NCI-H69 (cell line): ENCODE measurements at places on chromosomes 2 and 18.
A peak's percentile ranks its signal among the peaks of the same experiment; 100 is the strongest.

GRCh38 chr2:200850512-200851256 lies 13.8 kb downstream of the CLK1 start:
- DNase-seq = no peak

- DNase-seq = no peak
These were observed 200.3 kb downstream of the SNTG2 start for GRCh38 chr2:1150724-1151511.

DNA sequence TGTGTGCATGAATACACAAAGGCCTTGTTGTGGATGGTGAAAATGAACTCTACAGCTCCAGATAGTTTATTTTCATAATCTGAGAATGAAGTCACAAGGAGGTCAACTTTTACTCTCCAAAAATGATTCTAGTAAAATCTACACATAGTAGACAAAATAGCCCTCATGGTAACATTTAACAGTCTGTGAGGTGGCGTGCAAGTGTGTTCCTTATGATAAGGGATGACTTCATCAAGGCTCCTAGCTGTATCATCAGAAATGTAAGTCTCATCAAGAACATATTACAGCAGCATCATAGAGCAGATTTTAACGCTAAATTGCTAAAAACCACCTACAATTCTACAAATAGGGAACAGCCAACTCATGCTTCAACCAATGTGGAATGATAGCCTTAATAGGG lies 72.3 kb upstream of the RIOK3 start:
- no peak for DNase-seq

DNA sequence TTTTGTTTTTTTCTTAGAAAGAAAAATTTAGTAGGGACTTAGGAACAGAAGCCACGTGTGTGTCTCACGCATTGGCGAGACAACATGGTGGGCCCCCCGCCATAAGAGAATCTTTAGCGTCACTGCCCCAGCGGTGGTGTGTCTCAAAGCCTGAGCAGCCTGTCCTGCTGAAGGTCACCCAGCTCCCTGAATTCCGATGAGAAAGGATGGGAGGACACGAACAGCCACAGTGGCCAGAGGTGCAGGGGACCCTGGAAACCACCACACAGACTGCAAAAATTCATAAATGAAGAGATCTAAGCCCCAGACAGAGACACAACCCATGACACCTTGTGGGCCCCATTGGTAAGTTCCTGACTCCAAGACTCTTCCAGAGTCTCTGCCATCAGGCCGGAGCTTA lies 266.1 kb upstream of the RAB6C start:
- DNase-seq = no peak

- no peak for DNase-seq
These were observed 186.1 kb upstream of the STON1 start for GRCh38 chr2:48343571-48344440.

DNA sequence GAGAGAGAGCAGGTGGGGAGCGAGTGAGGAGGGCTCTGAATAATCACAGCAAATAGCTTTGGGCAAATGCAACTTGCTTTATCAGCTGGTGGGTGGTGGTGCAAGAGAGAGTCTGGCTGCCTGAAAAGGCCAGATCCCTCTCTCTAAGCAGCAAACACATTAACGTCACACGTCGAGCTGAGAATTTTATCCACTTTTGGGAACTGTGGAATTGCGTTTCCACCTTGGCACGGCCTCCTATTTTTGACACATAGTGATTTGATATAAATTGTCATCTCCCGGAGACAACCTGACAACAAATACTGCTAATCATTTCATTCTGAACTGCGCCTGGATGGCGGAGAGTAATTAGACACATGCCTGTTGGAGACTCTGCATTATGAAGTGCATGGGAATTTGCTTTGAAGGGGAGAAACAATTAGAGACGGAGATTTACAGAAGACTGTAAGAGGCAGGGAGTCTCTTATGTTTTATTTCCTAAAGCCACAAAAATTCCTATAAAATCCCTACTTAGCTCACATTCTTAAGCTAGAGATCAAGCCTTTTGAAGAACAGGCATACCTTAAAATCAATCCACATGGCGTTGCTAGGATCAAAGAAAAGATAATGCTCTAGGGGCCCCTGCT lies 634.1 kb downstream of the TDRD15 start:
- no peak for DNase-seq

GRCh38 chr2:225355788-225356187 lies 43.7 kb upstream of the NYAP2 start:
- DNase-seq = peak; percentile 95

GRCh38 chr2:241269707-241270520 lies 45.6 kb downstream of the HDLBP start:
- DNase-seq = no peak

DNA sequence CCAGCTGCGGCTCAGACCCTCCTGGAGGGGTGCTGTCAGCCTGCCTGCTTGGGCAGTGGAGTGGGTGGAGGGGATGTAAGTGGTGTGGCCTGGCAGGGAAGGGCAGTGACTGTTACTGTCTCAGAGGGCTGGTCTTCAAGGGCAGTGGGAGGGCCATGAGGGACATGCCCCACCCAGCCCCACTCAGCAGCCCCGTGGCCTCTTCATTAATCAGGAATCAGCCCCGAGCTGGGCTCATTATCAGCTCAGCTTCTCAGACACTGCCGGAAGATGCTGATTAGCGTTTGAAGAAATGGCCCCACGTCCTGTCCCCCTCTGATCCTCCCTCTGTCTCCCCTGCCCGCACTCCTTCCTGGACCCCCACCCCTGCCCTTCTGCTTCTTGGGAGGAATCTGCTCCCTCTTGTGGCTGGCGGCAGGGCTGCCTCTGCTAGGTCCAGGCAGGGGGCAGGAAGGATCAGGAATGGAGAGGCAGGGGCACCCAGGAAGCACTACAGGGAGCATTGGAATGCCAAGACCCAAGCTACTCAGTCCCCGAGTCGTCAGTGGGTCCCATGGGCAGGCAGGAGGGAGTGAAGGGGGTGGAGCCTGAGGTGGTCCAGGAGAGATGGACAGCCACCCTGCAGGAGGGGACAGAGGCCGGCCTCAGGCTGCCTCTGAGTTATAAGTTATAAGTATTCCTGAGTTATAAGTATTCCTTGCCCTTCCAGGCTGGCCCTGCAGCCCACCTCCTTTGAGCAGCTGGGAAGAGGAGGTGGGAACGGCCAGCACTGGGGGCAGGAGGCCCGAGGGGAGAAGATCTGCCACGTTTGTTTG lies 7.0 kb downstream of the ASIC4 start:
- peak; percentile 75 for DNase-seq

- DNase-seq = no peak
These were observed 34.9 kb upstream of the DYNC1I2 start for GRCh38 chr2:171652416-171652785.
